Psoas muscle (tissue), 8 donors: ENCODE measurements at places on chromosomes 12 and 14. TPM values are rescaled to one million over a fixed set of nuclear protein-coding genes. Genes with fewer than 3 reads are reported as not detected.

DNA sequence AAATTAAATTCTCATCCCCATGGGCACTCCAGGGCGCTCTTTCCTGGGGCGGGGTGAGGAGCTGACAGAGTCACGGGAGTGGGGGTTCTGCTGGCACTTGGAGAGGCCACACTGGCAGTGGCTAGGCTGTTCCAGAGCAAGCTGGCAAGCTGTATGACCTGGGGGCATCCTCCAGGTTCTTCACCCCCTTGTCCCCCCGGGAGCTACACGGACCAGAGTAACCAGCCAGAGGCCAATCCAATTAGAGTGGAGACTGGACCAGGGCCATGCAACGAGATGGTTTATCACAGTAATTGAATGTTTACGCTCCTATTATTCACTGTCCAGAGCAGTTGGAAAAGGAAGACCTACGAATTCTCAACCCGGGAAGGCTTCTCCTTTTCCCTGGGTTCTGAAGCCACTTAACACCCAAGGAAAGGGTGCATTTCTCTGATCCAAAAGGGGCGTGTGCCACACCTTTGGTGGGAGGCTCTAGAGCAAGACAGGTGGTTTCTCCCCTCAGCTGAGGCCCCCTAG is 43.8 kb upstream of the PNMA1 start:
- no peaks in the 10 kb centered on the region for H3K27me3 ChIP-seq
- peak overlapping the region; percentile 96 for H3K27ac ChIP-seq
- peak overlapping the region; percentile 78 for H3K4me3 ChIP-seq
- peaks cover 86% of the 10 kb centered on the region for H3K4me1 ChIP-seq
- no peaks in the 10 kb centered on the region for H3K36me3 ChIP-seq
- DNase-seq: no peak

Gene SLC39A2
- not detected for total RNA-seq

GRCh38 chr12:19306366-19306765 is 132.9 kb upstream of the AEBP2 start:
- no peak overlapping the region for H3K27ac ChIP-seq
- H3K4me3 ChIP-seq: no peak overlapping the region
- no peaks in the 10 kb centered on the region for H3K4me1 ChIP-seq
- no peak for DNase-seq
- H3K36me3 ChIP-seq: no peaks in the 10 kb centered on the region
- no peaks in the 10 kb centered on the region for H3K27me3 ChIP-seq

DNA sequence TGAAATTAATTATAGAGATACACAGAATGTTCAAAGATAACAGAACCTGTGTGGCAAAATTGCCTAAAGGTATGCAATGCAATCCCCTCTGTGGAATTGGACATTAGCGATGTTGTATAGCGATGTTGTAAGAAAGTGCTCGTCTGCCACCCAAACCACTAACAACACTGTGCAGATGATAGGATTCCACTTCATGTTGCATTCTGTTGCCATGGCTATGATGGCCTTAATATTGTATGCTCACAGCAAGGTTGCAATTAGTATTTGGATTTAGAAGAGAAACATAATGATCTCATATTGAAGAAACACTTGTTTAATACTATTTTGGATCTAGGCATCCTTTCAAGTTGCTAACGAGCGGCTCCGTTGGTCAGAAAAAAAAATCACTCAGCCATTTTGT is 260.3 kb downstream of the BCAT1 start:
- H3K27me3 ChIP-seq: no peaks in the 10 kb centered on the region
- no peaks in the 10 kb centered on the region for H3K4me1 ChIP-seq
- H3K36me3 ChIP-seq: no peaks in the 10 kb centered on the region
- H3K4me3 ChIP-seq: no peak overlapping the region
- H3K27ac ChIP-seq: no peak overlapping the region
- DNase-seq: no peak

- H3K4me3 ChIP-seq: no peak overlapping the region
- no peak for DNase-seq
- no peaks in the 10 kb centered on the region for H3K27me3 ChIP-seq
- no peak overlapping the region for H3K27ac ChIP-seq
- H3K36me3 ChIP-seq: no peaks in the 10 kb centered on the region
Observed at GRCh38 chr12:77679686-77680085, 151.0 kb upstream of the NAV3 start.

DNA sequence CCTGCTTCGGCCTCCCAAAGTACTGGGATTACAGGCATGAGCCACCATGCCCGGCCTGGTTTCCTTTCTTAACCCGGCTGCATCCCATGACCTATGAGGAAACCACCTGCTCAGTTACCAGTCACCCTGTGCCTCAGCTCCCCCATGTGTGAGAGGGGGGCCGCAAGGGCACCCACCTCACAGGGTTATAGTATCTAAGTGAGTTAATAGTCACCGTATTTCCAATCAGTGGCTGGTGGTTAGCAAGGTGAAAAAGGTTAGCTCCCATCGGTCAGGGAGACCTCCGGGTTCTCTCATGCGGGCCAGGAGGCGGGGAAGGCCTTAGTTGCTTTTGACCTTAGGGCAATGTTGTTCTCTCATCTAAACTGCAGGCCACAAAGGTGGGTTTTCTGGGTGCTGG is 6.7 kb downstream of the LRP1 start:
- no peak overlapping the region for H3K4me3 ChIP-seq
- no peaks in the 10 kb centered on the region for H3K27me3 ChIP-seq
- no peak for DNase-seq
- peaks cover 8% of the 10 kb centered on the region for H3K4me1 ChIP-seq
- H3K36me3 ChIP-seq: no peaks in the 10 kb centered on the region
- H3K27ac ChIP-seq: peak overlapping the region; percentile 61

GRCh38 chr14:102495491-102496330 is 13.9 kb downstream of the ANKRD9 start:
- DNase-seq: peak; percentile 37
- peak overlapping the region; percentile 90 for H3K27ac ChIP-seq
- H3K27me3 ChIP-seq: no peaks in the 10 kb centered on the region
- peaks cover 8% of the 10 kb centered on the region for H3K36me3 ChIP-seq
- no peak overlapping the region for H3K4me3 ChIP-seq

Gene KRT85
- total RNA-seq: not detected

Gene RD3L
- not detected for total RNA-seq

- no peak overlapping the region for H3K4me3 ChIP-seq
- no peak overlapping the region for H3K27ac ChIP-seq
- no peak for DNase-seq
Observed at GRCh38 chr12:9698681-9699080, 29.2 kb downstream of the CLEC2D start.

- H3K4me1 ChIP-seq: no peaks in the 10 kb centered on the region
- H3K4me3 ChIP-seq: no peak overlapping the region
- H3K27ac ChIP-seq: no peak overlapping the region
Observed at GRCh38 chr12:45039757-45040156, 11.1 kb downstream of the DBX2 start.

Gene TAMALIN
- 8.0 TPM for total RNA-seq

Gene LRP1
- 33.1 TPM for total RNA-seq

- H3K4me3 ChIP-seq: no peak overlapping the region
- no peaks in the 10 kb centered on the region for H3K27me3 ChIP-seq
- no peaks in the 10 kb centered on the region for H3K4me1 ChIP-seq
- peak; percentile 48 for DNase-seq
Observed at GRCh38 chr12:131097202-131098177, 143.8 kb downstream of the ADGRD1 start.

GRCh38 chr12:26614011-26614616 is 218.9 kb downstream of the ITPR2 start:
- H3K27me3 ChIP-seq: no peaks in the 10 kb centered on the region
- H3K27ac ChIP-seq: no peak overlapping the region
- no peak overlapping the region for H3K4me3 ChIP-seq
- no peaks in the 10 kb centered on the region for H3K4me1 ChIP-seq
- no peak for DNase-seq
- H3K36me3 ChIP-seq: peaks cover 6% of the 10 kb centered on the region
